ENCODE measurements at places on chromosomes 5 and 9.

- no peak for DNase-seq
These were observed 517.6 kb downstream of the BNC2 start for GRCh38 chr9:16352791-16353401.

DNA sequence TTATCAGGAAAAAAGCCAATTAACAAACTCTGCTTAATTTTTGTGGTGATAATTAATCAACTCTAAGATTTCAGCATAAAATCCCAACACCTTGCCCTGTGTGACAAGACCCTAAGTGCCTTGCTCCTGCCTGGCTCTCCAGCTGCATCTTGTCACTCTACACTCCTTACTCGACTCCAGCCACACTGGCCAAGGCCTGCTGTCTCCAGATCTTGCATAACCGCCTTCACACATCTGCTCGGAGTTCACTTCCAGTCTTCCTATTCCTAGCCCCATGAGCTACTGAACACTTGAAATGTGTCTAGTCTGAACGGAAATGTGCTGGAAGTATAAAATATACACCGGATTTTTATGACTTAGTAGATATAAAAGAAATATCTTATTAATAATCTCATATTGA lies 259.6 kb downstream of the EPB41L4A start:
- DNase-seq: no peak

GRCh38 chr9:34227445-34227844 lies 48.6 kb downstream of the UBAP1 start:
- no peak for DNase-seq

DNA sequence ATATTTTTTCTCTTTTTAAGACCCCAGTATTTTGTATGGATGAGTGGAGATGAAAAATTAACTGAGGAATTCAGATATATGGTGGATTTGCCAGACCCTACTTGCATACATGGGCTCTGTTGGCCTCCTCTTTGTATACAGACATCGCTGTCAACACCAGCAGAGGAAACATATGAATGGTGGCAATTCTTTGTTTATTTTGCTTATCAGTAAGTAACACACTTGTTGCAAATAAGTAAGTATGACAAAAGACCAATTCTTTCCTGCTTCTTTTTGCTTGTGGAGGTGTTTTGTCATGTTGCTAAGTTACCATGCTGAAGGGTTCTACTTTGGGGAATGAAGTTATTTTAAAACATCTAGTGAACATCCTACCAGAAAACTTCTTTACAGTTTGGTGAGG lies 298.2 kb downstream of the KIF4B start:
- no peak for DNase-seq

GRCh38 chr9:4678679-4679267 lies 596 bp upstream of the CDC37L1 start:
- DNase-seq: no peak

DNA sequence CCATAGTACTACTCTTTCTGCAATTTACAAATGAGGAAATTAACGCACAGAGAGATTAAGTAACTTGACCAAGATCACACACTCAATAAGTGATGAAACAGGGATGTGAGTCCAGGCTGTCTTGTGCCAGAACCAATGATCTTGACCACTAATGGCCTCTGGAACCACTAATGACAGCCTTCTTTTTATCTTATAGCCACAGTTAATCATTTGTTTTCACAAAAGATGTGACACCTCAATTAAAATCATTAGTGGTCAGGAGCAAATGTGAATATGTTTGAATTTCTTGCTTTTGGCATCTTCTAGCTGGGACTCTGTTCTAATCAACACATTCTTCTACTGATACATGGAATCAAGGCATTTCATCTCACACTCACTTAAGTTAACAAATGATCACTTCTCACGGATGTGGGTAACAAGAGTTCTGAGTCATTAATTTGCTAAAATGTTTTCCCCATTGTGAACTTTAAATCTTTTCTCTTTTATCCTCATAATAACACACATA lies 102.7 kb upstream of the CD180 start:
- DNase-seq: no peak
